ENCODE measurements at places on chromosomes 11 and 22.

- no peak for DNase-seq
These were observed 1097.4 kb upstream of the CCDC90B start for GRCh38 chr11:84383576-84383975.

DNA sequence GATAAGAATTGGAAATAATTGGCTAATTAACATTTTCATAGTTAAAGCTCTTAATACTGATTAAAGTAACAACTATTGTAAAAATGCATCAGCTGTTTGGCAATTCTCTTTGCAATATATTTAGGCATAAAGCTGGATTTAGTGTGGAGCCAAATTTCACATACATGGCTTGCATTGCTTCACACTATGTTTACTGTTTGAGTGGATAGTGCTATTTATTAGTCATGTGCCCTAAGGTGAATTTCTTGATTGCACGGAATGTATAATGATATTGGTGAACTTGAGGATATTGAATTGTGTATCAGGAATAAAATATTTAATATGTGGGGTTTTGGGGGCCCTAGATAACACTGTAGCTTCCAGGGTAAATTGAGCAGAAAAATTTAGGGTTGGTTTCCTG, 100.9 kb downstream of the AASDHPPT start:
- DNase-seq: no peak

DNA sequence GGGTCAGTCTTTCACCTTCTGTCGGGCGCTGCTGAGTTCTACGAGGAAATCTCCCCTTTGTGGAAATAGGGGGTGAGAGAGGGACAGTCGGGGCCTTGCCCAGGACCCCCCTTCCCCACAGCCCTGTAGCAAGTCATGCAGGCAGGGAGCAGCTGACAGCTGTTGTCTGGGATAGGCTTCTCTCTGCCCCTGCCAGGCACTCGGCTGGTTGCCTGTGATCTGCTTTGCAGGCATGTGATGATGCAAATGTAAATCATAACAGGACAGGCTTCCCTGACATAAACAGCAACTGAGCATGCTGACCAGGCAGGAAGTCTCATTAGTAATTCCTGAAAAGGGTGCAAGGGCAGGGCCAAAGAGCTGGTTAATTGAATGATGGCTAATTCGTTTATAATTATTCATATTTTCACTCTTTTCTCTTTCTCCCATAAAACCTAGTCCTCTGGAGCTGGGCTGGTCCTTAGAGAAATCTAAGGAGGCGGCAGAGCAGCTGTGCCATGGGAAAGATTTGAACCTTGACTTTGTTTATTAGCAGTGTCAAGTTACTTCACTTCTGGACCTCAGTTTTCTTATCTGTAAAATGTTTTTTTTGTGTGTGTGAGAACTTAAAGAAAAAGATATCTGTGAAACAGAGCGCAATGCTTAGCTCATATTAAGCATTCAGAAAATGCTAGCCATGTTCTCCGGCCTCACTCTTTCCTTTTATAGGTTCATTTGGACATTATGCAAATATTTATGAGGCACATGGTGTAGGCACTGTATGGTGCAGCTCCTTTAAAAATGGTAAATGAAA, 129.7 kb downstream of the LDLRAD3 start:
- no peak for DNase-seq

DNA sequence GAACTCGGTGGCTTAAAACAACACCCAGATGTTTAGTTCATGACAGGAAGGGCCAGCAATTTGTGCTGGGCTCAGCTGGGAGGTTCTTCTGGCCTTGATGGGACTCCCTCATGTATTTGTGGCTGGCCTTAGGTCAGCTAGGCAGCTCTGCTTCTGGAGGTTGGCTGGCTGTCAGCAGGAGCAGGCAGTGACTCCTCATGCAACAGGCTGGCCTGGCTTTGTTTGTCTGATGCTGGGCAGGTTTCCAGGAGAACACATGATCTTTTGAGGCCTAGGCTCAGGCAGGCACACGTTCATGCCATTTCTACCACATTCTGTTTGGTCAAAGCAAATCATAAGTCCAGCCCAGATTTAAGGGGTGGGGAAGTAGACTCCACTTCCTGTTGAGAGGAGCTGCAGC, 571.2 kb downstream of the TBC1D22A start:
- DNase-seq: no peak

GRCh38 chr22:24805790-24806662, at the start of gene SGSM1:
Gene SGSM1, plus strand, starts transcription at chr22:24806211. Its CDS starts 115 bp downstream, at chr22:24806326.
- peak; percentile 93 for DNase-seq

GRCh38 chr22:42436404-42436803, 4.2 kb upstream of the NFAM1 start:
- no peak for DNase-seq

DNA sequence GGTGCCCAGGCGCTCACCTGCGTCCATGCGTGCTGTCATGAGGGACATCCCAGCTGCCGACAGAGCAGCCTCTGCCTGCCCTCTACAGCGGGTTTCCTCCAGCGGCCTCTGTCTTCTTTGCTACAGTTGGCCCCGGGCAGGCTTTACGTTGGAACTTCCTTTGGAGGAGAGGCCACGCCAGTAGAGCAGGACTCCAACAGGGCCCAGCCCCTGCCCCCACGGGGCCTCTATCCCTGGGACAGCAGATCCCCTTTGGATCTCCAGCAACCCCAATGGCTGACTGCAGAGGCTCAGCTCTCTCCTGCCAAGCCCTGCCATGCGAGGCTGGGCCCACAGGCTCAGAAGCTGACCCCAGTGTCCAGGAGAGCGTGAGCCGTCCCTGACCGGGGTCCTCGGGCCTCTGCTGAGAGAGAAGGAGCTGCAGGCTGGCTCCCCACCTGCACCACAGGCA, 12.1 kb downstream of the TRPM5 start:
- no peak for DNase-seq

DNA sequence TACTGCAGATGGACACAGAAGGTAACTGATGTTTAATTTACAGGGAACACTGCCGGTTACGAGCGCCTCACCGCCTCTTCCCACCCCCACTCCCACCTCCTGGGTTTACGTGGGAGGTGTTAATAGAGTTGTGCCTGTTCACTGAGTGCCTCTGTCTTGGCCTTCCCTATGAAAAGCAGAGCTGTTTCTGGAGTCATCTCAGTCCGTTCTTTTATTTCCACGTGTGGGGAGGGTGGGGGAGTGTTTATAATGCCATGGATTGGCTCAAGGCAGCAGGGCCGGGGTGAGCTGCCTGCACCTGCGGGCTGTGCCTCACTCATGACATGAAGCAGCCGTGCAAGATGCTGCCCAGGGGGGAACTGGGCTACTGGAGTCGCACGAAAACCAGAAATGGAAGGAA, 322.7 kb downstream of the CADM1 start:
- no peak for DNase-seq

- DNase-seq: no peak
These were observed 29.6 kb downstream of the SNX19 start for GRCh38 chr11:130886704-130887103.

GRCh38 chr11:13868710-13869397, 93.7 kb upstream of the SPON1 start:
- no peak for DNase-seq

- no peak for DNase-seq
These were observed 1432.4 kb downstream of the FAM181B start for GRCh38 chr11:81301166-81301830.

DNA sequence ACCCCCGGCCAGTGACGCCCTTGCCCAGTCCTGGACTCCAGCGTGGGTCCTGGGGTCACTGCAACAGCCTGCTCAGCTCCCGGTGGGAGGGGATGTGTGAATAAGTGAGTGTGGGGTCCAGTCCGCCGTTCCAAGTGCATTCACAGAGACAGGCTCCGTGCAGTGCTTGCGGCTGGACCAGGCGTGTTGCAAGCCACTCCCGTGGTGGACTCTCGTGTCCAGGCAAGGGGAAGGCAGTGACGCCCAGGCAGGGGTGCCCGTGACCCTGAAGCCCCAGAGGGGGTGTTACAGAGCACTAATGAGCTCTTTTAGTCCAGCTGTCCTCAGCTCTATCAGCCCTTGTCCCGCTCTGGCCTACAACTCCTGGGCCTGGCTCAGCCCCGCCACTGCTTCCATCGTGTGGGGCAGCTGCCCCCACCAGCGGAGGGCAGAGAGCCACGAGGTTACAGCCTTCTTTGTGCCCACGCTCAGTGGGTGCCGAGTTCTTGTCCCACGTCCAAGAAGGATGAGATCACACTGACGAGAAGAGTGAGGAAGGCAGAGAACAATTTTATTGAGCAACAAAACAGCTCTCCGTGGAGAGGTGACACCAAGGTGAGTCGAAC, 1807.5 kb downstream of the LRRC4C start:
- peak; percentile 72 for DNase-seq

DNA sequence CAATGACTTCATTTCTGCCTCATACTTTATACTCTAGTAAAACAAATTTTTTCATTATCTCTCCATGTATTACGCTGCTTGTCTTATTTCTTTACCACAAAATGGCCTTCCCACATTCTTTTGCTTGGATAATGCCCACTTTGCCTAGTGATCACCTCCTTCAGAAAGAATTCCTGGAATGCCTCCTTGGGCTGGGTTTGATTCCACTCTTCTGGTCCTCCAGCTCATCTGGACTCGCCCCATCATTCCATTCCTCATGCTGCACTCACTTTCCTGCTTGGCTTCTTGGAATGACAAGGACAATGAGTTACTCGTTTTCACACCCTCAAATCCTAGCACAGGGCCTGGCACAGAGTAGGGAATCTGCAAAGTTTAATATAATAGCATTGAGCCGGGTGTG, 475.1 kb upstream of the LARGE1 start:
- DNase-seq: no peak

DNA sequence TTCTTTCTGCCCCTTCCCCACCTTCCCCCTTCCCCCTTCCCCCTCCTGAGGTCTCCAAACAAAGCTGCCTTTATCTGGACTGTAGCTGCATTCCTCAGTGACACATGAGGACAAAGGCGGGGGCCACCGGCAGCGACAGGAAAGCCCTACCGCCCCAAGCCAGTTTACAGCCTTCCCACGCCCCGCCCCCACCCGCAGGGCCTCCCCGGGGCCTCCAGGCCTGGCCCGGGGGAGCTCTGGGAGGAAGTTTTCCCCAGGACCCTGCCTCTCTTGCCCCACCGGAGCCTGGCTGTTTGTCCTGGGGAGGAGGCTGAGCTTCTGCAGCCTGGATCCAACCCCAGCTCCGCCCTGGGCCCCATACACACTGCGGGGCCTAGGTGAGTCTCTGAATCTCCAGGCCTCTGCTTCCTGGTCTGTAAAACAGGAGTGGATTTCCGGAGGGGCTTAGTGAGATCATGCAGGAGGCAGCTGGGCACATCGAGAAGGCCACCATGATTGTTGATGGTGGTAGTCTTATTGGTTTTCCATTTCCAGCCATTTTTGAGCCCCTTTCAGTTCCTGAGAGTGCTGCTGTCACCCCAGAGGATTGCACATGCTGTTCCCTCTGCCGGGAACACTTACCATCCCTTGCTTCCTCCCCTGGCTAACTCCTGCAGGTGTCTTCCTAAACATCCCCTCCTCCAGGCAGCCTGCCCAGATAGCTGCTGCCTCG, 130.7 kb downstream of the MN1 start:
- DNase-seq: no peak

DNA sequence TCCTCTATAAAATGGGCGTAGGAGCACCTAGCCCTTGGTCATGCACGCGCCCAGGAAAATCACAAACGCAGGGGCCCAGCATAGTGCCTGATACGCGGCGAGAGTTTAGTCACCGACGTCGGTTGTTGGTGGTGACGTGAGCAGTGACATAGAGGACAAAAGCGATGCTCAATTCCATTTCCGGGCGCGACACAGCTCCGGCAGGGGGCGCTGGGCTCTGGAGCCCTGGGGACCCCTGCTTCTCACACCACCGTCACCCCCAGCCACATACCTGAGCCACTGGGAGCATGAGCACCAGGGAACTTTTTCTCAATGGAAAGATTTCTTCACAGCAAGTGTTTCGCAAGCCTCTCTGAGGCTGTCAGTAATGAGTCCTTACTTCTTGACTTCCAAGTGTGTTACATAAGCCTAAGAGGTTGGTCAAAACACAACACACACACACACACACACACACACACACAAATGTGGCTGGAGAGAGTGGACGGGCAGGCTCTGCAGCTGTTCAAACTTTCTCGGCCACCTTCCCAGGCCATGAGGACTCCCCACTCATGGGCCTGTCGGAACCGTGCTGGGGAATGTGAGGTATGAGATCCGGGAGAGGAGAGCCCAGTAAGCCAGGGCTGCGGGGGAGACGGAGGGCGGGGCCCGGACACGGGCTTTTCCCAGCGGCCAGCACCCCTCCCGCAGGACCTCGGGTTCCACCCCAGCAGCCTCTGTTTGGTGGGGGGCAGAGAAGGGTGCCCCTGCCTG, 36.9 kb upstream of the LINC01488 start:
- DNase-seq: no peak

DNA sequence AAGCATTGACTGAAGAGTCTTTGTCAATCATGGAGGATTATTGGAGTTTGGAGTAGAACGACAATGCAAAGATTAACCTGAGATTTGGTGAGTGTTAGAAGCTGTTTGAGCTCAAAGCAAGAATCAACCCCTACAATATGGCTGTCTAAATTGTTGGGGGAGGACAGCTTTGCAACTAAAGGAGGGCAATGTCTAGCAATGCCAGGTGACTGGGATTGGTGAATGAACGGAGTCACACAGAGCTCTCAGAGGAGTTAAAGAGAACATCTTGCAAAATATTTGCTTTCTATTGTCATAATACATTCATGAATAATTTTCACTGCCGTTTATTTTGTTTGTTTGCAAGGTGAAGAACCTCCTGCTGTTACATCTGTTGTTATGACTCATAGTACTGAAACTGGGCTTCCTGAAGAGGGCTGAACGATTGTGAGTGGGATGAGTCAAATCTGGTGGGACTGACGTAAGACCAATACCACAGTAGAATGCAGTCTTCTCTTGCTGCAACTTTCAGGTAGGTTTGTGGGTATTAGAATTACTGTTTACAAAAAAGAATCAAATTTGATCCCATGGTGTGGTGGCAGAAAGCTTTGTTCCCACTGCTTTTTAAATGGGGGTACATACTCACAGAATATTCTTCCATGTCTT, 281.9 kb downstream of the CADM1 start:
- DNase-seq: no peak

DNA sequence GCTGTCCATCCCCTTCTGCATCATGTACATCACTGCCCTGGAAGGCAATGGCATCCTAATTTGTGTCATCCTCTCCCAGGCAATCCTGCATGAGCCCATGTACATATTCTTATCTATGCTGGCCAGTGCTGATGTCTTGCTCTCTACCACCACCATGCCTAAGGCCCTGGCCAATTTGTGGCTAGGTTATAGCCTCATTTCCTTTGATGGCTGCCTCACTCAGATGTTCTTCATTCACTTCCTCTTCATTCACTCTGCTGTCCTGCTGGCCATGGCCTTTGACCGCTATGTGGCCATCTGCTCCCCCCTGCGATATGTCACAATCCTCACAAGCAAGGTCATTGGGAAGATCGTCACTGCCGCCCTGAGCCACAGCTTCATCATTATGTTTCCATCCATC, 337 bp downstream of the OR52B6 start:
- DNase-seq: no peak

- no peak for DNase-seq
These were observed 83.6 kb upstream of the NCAM1 start for GRCh38 chr11:112877581-112877980.

GRCh38 chr11:87405843-87406242, 368.1 kb downstream of the TMEM135 start:
- DNase-seq: no peak
